ENCODE measurements at places on chromosomes 4 and X.

DNA sequence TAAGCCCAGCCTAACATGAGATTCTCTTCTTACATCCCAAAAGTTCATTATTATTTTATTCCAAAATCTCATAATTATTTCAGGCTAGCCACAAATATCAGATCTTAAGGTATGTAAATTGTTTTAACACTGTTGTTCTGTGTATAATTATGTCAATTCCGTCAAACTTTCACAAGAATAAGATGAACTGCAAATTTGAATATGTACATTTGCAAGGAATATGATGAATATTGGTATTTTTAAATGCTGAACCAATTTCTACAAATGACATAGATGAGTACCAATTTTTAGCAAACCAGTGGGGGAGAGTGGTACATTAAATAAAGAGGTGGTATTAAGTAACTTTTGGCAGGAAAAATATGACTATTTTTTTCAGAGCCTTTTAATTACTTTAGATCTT lies 282.3 kb upstream of the MAD2L1 start:
- H3K4me3 ChIP-seq = no peak overlapping the region
- no peak overlapping the region for H3K27ac ChIP-seq
- no peak for DNase-seq
- no peaks in the 10 kb centered on the region for H3K27me3 ChIP-seq

DNA sequence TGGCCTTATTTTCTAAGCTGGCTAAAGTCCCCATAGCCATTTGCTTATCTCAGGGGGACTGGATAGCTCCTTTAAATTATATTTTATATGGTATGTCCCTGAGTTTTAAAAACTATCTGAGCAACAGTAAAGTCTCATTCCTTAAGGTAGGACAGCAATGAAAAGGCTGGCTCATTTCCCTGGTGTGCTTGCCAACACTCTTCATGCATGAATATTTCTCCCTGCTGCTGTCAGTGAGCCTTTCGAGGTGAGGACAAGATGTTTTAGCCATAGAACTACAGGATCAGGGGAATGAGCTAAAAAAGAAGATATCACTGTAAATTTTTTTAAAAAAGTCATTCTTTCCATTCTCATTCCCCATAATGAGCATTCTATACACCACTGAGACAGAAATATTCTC lies 427.3 kb upstream of the FAM241A start:
- no peaks in the 10 kb centered on the region for H3K36me3 ChIP-seq
- H3K4me3 ChIP-seq = no peak overlapping the region
- H3K4me1 ChIP-seq = no peaks in the 10 kb centered on the region
- H3K27me3 ChIP-seq = no peaks in the 10 kb centered on the region
- no peak for DNase-seq

DNA sequence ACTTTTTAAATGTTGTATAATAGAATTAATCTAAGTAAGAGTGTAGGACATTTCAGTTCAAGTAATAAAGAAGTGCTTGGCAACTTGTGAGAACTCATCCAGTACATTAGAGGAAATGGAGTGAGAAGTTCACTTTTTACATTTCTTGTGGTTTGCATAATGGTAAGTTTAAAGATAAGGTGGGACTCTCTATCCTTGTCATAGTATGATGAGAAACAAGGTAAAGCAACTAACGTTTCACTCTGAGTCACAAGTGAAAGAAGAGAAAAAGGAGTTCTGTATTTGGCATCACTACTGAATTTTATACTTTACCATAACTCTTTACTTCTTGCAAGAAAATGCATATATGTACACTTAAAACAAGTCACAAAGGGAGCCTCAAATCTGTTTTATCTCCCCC lies 219.4 kb downstream of the SLC4A4 start:
- H3K4me3 ChIP-seq = no peak overlapping the region
- no peak overlapping the region for H3K27ac ChIP-seq
- no peak for DNase-seq
- H3K4me1 ChIP-seq = peaks cover 7% of the 10 kb centered on the region

DNA sequence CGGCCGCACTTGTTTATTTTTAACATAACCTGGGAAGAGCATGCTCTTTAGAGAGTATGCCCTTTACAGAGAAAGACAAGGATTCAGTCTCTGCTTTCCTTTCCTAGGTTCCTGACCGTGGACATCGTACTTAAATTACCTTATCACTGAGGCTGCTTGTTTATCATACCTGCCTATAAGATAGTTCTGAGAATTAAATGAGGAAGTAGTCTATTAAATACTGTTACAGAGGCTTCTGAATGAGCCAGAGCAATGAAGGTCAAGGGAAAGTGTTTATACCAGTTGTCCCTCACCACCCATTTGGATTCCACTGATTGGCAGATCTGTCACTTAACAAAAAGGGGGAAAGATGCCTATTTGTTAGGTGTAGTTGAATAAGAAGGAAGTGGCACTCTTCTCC lies 10.0 kb downstream of the TXLNG start:
- H3K4me3 ChIP-seq = no peak overlapping the region
- no peak overlapping the region for H3K27ac ChIP-seq
- H3K36me3 ChIP-seq = peaks cover 11% of the 10 kb centered on the region
- H3K27me3 ChIP-seq = no peaks in the 10 kb centered on the region

DNA sequence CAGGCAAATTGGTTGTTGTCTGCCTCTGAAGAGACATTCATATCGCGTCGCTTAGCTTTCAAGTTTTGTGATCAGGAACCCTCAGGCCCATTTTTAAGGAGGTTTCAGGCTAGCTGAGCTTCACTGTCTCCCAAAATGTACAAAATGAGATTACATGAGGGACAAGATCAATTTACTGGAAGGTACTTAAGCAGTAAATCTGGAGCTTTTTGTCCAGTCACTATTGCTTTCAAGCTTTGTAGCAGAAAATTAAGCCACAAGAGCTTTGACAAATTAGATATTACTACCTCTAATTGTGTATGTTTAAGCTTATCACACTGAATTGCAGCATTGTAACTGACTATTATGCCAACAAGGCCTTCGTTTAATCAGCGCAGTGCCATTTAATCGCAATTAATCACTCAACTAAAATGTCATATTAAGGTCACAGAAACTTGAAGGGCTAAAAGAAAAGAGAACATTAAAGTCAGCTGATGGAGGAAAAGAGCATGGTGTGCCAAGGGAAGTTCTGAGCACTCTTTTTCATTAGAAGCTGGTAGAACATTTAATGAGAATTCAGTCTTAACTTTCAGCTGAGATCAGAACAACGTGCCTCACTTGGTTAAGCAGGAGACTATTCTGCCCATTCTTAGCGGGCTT lies 353.0 kb downstream of the FBXO8 start:
- H3K27me3 ChIP-seq = no peaks in the 10 kb centered on the region
- no peak overlapping the region for H3K27ac ChIP-seq
- no peak overlapping the region for H3K4me3 ChIP-seq
- no peak for DNase-seq
- H3K36me3 ChIP-seq = no peaks in the 10 kb centered on the region

- peaks cover 37% of the 10 kb centered on the region for H3K4me1 ChIP-seq
- peaks cover 3% of the 10 kb centered on the region for H3K27me3 ChIP-seq
- H3K36me3 ChIP-seq = no peaks in the 10 kb centered on the region
- peak; percentile 44 for DNase-seq
- no peak overlapping the region for H3K4me3 ChIP-seq
- H3K27ac ChIP-seq = no peak overlapping the region
These were observed 121.0 kb upstream of the TEX13D start for GRCh38 chrX:124211312-124211942.

- H3K4me1 ChIP-seq = no peaks in the 10 kb centered on the region
- DNase-seq = no peak
- no peak overlapping the region for H3K4me3 ChIP-seq
These were observed 167.8 kb downstream of the CFAP47 start for GRCh38 chrX:36087366-36087765.

DNA sequence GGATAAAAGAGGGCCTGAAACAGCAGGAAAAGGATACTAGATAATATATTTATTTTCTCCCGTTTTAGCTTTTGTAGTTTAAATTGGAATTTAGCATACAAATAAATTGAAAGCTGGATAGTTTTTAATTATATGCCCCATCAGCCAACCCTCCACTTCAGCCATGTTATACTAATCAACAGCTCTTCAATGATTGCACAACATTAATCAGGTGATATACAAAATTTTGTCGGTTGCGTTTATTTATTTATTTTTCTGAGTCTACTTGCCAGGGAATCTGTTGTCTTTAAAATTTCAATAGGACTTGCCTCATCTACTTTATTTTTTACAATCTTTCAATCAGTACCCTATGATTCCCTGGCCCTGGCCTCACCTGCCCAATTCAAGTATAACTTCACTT lies 12.1 kb downstream of the DGKK start:
- H3K4me1 ChIP-seq = no peaks in the 10 kb centered on the region
- no peak for DNase-seq
- peaks cover 15% of the 10 kb centered on the region for H3K27me3 ChIP-seq

DNA sequence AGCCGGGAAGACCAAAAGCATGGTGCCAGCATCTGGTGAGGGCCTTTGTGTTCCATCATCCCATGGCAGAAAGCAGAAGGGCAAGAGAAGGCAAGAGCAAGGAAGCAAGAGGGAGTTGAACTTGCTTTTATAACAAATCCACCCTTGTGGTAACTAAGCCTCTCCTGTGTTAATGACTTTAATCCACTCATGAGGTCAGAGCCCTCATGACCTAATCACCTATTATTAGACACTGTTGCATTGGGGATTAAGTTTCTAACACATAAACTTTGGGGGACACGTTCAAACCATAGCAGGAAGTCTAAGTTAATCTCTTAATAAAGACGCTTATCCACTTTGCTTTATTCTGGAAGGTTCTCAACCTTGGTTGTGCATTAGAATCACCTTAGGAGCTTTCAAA lies 12.5 kb upstream of the PCYT1B start:
- H3K4me3 ChIP-seq = no peak overlapping the region
- DNase-seq = no peak

- H3K27me3 ChIP-seq = no peaks in the 10 kb centered on the region
- no peak for DNase-seq
- H3K27ac ChIP-seq = no peak overlapping the region
These were observed 12.4 kb downstream of the YIPF6 start for GRCh38 chrX:68511255-68511654.

DNA sequence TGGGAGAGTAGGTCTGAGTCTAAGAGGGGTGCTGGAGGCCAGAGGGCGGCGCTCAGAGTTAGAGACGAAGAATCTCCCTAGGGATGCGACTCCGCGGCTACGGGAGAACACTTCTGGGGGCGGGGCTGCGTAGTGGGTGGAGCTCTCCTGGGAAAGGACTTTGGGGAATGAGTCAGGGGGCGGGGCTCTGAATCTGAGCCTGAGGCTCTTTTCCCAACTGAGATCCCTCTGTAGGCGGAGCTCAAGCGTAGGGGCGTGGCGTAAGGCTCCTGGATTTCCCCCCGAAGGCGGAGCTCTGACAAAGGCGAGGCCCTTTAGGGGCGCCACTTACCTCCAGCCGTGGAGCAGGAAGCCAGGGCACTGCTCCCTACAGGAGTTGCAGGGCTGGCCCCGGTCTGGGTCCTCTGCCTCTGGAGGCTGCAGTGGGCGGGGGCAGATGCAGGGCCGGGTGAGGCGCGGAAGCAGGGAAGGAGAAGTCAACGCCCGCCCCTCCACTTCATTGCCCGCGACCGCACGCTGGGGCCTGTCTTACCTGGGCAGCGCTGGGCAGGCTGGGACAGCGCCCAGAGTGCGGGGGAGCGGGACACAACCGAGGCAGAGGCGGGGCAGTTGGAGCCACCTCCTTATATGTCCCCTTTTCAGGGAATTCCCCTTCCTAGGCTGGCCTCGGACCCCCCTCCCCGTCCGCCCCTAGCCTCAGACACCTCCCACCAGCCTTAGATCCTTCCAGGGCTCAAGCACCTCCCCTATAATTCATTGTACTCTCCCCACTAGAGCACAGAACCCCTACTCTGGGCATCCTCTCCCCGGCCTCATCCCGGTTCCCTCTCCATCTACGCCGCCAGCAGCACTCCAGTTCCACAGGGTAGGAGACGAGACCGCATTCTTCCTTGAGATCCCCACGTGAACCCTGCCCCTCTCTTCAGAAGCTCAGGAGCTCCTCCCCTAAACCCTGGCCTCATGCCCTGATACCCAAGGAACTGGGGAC lies 1.6 kb downstream of the PRICKLE3 start:
- peaks cover 10% of the 10 kb centered on the region for H3K4me1 ChIP-seq
- H3K4me3 ChIP-seq = peak overlapping the region; percentile 83
- peaks cover 17% of the 10 kb centered on the region for H3K36me3 ChIP-seq
- H3K27ac ChIP-seq = peak overlapping the region; percentile 78
- DNase-seq = peak; percentile 58

DNA sequence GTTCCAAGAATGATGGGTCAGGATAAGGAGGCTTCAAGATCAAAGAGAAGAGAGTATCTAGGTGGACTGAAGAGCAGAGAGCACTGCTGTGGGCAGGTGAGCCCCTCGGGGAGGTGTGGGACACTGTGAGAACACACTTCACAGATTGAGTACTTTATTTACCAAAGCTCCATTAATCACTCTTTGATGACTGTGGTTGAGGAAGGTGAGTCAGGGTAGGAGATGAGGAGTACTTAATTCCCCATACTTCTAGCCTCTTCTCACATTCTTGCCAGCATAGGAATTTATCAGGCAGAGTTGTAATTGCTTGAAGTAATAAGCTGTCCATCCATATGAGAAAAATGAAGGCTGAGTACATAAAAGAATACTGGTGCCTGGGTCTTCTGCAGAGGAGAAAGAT lies 375.3 kb downstream of the PCDH10 start:
- no peak overlapping the region for H3K4me3 ChIP-seq
- no peaks in the 10 kb centered on the region for H3K36me3 ChIP-seq
- H3K27ac ChIP-seq = no peak overlapping the region
- H3K4me1 ChIP-seq = no peaks in the 10 kb centered on the region

DNA sequence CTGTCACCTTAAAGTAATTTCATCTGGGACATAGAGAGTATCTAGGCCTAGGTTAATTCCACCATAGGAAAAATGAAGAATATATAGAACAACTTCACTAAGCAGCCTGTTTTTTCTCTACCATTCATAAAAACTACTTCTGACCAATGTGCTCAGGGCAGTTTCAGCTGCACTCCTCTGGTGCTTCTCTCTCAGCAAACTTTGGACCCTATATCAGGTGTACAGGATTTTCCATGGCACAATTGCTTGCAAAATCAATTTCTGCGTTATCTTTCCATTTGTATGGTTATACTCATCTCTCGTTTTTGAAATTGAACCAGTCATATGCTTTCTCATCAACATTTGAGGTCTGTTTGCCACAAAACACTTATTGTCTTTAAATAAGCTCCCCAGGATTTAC lies 52.1 kb upstream of the FMR1 start:
- no peak for DNase-seq
- no peaks in the 10 kb centered on the region for H3K4me1 ChIP-seq
- no peaks in the 10 kb centered on the region for H3K27me3 ChIP-seq
- H3K27ac ChIP-seq = no peak overlapping the region
- no peak overlapping the region for H3K4me3 ChIP-seq
- no peaks in the 10 kb centered on the region for H3K36me3 ChIP-seq

DNA sequence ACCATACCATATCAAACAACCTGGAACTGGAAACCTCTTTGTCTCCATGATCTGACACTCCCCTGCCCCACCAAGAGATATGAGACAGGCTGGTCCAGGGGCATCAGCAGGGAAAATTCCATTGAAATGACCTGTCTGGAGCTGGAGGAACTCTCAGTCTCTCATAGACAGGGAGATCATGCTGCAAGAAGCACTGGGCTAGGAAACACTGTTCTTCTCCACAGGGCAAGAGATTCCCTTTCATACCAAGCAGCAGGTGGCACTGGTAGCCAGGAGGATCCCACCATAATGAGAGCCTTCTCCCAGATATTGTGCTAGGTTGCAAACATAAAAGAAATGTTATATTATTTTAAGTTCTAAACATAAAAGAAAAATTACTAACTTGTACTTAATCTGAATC lies 14.5 kb upstream of the NALF2 start:
- no peaks in the 10 kb centered on the region for H3K36me3 ChIP-seq
- no peak overlapping the region for H3K4me3 ChIP-seq
- peaks cover 3% of the 10 kb centered on the region for H3K27me3 ChIP-seq
- H3K27ac ChIP-seq = no peak overlapping the region
- DNase-seq = no peak
